Activated naive CD4-positive, alpha-beta T cell treated with anti-CD3 and anti-CD28 coated beads, Interleukin-2, amount 50 U/mL, for 72 hours (primary cell): ENCODE measurements at places on chromosomes 16 and 17.

DNA sequence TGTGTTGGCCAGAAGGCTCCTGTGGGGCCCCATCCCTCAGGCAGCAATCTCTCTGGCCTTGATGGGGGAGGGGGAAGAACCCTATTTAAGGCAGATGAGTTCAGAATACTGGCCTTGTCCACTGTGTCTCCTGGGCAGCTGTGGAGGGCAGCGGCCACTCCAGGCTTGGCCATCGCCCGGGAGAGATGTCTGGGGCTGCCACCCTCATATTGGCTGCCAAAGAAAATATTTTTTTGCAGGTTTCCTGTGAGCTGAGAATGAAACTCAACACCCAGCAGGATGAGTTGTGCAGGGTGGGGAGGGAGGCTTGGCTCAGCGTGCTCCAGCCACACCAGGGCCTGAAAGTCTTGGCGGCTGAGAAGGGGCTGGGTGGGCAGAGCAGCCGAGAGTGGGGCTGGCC lies 14.4 kb upstream of the TIMP2 start:
- no peak for DNase-seq

GRCh38 chr17:79974566-79975497 lies 60.8 kb downstream of the TBC1D16 start:
- no peak for DNase-seq

DNA sequence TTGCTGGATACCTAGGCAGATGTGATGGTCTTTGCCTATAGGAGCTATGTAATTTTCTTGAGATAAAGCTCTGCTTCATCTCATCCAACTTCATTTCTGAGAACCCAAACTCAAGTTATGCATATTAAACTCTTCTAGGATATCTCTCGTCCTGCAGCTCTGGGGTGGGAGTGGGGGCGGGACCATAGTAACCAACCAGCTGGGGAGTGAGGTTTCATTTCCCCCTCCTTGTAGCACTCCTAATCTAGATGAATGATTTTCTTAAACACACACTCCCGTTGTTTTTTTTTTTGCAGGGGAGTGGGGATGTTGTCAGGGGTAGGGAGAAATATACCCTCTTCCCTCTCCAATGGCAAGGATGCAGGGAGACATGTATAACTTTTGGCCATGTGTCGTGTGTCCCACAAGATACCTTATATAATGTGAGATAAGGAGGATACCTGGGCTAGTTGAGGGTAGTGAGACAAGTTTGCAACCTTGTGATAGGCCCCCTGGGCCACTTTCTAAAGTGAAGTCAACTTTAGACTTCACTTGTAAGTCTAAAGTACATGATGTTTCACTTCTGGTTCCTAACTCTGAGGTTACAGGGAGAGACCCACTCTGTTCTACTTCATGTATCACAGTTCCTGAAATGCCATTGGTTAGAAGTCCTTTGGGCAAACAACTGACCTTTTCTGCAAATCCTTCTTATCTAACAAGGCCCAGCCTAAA lies 10.5 kb upstream of the HEATR6 start:
- DNase-seq, result no peak

- DNase-seq, result no peak
Observed at GRCh38 chr17:48639136-48639535, 13.0 kb upstream of the HOXB9 start.

DNA sequence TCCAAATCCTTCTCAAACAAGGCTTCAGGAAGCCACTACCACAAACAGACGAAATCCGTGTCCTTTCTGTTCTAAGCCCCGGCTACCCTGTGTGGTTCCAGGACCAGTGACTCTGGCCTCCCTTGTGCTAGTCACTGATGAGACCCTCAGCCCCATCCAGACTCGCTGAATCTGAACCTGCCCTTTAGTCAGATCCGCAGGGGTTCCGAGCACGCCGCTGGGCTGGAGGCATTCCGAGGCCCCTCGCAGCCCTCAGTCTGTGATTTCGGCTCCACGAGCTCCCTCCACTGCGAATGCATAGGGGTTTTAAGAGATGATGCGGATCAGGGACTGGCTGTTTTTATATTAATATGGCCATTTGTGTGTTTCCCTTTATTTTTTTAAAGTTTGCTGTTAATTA lies 292.7 kb downstream of the IRF8 start:
- no peak for DNase-seq
